Kidney (tissue), 22 donors: ENCODE measurements at places on chromosomes 3 and 15. TPM values are rescaled to one million over a fixed set of nuclear protein-coding genes. Genes with fewer than 3 reads are reported as not detected.

DNA sequence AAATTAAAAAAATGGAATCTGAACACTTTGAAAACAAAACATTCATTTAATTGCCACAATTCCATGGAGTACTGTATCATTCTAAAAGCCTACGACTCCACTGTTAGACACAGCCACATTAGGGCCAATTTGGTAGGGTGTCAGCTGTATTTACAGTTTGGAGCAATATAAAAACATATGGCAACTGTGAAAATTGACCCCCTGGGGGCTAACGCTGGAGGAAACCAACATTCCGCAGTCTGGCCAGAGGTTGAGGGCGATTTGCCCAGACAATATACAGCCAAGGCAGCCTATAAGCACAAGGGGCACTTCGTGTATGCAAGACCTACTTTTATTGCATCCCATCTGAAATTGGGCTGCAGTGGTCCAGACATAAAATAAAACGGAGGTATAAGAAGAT, 476.5 kb upstream of the WNT5A start:
- no peak for DNase-seq
- H3K27me3 ChIP-seq, result no peaks in the 10 kb centered on the region
- no peak overlapping the region for H3K27ac ChIP-seq
- H3K4me1 ChIP-seq, result no peaks in the 10 kb centered on the region
- no peak overlapping the region for H3K4me3 ChIP-seq
- H3K36me3 ChIP-seq, result no peaks in the 10 kb centered on the region

- H3K36me3 ChIP-seq, result no peaks in the 10 kb centered on the region
- peak; percentile 75 for DNase-seq
- H3K4me3 ChIP-seq, result no peak overlapping the region
- H3K27ac ChIP-seq, result no peak overlapping the region
- peaks cover 2% of the 10 kb centered on the region for H3K4me1 ChIP-seq
These were observed 78.8 kb downstream of the CLDN11 start for GRCh38 chr3:170497207-170498095.

DNA sequence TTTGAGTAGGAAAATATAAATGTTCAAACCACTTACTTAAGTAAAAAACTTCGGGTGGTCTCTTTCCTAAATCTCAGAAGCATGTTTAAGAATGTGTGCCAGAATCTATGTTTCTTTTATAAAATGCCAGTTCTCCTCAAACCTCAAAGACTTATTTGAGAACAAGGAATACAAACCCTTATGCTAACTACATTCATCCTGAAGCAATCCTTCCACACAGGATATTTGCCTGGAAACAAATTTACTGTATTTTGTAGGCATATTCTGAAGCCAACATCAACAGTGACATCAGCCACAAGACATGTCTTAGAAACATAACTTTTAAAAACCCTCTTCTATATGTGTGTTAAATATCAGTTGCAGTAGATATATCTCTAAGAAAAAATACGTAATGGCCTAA, 1077.0 kb downstream of the ROBO1 start:
- no peak overlapping the region for H3K27ac ChIP-seq
- no peaks in the 10 kb centered on the region for H3K36me3 ChIP-seq
- H3K27me3 ChIP-seq, result no peaks in the 10 kb centered on the region
- no peak overlapping the region for H3K4me3 ChIP-seq
- no peak for DNase-seq

- H3K27me3 ChIP-seq, result peaks cover 3% of the 10 kb centered on the region
- no peaks in the 10 kb centered on the region for H3K36me3 ChIP-seq
- DNase-seq, result no peak
- H3K4me1 ChIP-seq, result no peaks in the 10 kb centered on the region
- H3K27ac ChIP-seq, result no peak overlapping the region
- no peak overlapping the region for H3K4me3 ChIP-seq
These were observed 1034.4 kb downstream of the IGSF11 start for GRCh38 chr3:118000219-118000618.

DNA sequence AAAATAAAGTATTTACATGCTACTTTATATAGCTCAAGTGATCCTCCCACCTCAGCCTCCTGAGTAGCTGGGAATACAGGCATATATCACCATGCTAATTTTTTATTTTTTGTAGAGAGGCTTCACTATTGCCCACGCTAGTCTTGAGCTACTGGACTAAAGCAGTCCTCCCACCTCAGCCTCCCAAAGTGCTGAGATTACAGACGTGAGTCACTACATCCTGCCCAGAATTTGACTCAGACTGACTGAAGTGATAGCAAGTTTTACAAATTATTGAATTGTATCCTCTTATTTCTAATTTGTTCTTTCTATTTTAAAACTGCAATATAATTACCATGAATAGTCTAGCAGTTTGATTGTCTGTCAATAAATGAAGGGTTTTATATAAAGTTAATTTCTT, 210.3 kb upstream of the CGNL1 start:
- H3K4me3 ChIP-seq, result no peak overlapping the region
- H3K4me1 ChIP-seq, result peaks cover 3% of the 10 kb centered on the region
- no peak for DNase-seq
- no peak overlapping the region for H3K27ac ChIP-seq
- H3K36me3 ChIP-seq, result no peaks in the 10 kb centered on the region
- H3K27me3 ChIP-seq, result no peaks in the 10 kb centered on the region

- peak overlapping the region; percentile 63 for H3K27ac ChIP-seq
- peaks cover 6% of the 10 kb centered on the region for H3K36me3 ChIP-seq
- no peak overlapping the region for H3K4me3 ChIP-seq
- no peak for DNase-seq
- peaks cover 17% of the 10 kb centered on the region for H3K4me1 ChIP-seq
- no peaks in the 10 kb centered on the region for H3K27me3 ChIP-seq
These were observed 5.5 kb upstream of the NR2C2 start for GRCh38 chr3:14941871-14942270.

DNA sequence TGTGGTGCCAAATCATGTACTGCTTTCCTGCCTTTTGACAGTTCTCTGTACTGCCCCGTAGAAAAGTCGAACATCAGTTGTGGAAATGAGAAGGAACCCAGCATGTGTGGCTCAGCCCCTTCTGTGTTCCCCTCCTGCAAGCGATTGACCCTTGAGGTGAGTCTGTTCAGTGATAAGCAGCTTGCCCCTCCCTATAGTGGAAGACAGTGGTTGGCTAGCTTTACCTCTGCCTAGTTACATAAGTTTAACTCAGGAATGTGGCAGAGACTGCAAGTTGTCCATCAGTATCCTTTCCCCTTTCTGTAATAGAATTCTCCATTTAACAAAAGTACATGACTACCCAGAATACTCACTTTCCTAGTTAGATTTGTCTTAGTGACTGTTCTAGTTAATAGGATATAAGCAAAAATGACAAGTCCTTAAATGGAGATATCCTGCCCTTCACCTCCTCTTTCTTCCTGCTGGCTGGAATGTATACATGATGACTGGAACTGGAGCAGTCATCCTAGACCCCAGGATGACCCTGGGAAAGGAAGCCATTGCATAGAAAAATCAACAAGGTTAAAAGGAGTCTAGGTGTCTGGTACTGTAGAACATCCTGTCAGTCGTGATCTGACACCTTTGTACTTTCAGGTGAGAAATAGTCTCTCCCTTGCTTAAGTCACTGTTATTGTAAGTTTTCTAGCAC, 10.6 kb downstream of the SETMAR start:
- H3K4me3 ChIP-seq, result no peak overlapping the region
- DNase-seq, result no peak
- peaks cover 9% of the 10 kb centered on the region for H3K4me1 ChIP-seq
- no peaks in the 10 kb centered on the region for H3K27me3 ChIP-seq
- H3K27ac ChIP-seq, result no peak overlapping the region

DNA sequence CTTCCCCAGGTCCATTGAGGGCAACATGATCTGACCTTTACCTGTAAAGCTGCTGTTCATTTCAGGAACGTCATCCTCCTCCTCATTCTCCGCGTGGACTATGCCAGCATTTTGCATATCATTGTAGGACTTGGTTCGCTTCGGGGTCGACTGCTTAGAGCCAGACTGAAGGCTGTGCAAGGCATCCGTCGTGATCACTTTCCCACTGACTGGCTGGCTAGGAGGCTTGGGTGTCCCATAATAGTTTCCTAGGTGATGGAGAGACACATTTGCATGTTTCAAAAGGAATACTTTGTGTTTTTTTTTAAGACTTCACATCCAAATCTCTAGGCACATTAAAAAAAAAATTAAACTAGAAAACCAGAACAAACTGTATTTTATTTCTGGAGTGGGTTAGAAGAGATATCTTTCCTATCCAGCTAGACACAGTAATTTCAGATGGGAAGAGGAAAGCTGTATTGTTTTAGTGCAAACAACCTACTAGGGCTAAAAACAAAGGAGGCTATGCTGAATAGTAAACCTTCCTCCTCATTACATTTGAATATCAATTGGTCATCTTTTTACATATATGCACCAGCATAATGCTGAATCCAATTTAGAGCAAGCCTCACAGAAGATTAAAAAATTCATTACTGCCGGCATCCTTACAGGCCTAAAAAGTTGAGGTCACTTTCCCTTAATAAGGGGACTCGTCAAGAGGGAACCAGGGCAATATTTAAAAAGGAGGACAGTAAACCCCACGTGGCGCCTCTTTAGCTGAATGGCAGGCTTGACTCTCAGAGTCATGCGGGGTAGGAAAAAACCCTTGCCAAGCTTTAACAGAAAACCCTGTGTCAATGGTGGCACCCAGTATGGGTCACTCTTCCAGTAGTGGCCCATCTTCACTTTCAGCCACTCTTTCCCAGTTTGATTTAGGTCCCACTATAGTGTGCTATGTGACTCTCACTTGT, 559.9 kb downstream of the MAGI1 start:
- peaks cover 11% of the 10 kb centered on the region for H3K4me1 ChIP-seq
- no peak overlapping the region for H3K27ac ChIP-seq
- H3K27me3 ChIP-seq, result no peaks in the 10 kb centered on the region
- no peak overlapping the region for H3K4me3 ChIP-seq
- DNase-seq, result no peak

DNA sequence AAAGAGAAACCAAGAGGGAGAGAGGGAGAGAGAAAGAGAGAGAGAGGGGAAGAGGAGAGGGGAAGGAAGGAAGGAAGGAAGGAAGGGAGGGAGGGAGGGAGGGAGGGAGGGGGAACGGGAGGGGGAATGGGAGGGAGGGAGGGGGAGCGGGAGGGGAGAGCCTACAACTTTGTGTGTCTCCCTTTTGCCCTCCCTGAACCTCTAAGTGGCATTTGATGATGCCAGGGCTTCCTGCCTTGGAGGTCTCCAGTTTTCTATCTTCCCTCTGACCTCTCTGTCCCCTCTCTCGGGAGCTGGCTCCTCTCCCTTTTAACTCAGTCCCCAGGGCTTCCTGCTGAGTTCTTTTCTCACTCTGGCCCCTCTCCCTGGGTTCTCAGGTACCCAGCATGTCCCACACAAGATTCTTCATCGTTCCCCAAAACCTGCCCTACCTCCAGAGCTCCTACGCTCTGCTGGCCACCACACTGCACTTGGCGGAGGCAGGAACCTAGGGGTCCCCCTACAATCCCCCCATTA, 12.5 kb upstream of the FAM174B start:
- H3K27me3 ChIP-seq, result no peaks in the 10 kb centered on the region
- no peak overlapping the region for H3K27ac ChIP-seq
- H3K36me3 ChIP-seq, result no peaks in the 10 kb centered on the region
- no peak for DNase-seq

DNA sequence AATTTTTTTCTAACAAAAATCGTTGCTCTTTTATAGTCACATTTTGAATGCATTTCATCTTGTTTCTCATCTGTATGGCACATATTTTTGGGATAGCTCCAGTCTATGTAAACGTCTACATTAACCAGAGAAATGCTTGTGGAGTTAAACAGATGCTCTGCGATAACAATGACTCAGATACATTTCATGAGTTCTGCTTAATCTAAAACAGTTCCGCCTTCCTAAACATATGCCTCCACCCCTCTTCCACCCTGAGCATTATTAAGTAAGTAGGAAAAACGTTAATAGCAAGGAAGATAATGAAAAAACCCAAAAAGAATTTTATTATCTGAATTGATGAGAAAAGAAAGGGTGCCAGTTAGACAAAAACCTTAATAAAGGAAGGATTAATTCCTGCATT, 396.1 kb downstream of the TUSC7 start:
- no peaks in the 10 kb centered on the region for H3K36me3 ChIP-seq
- DNase-seq, result no peak
- H3K27ac ChIP-seq, result no peak overlapping the region
- H3K4me3 ChIP-seq, result no peak overlapping the region
- no peaks in the 10 kb centered on the region for H3K27me3 ChIP-seq
- no peaks in the 10 kb centered on the region for H3K4me1 ChIP-seq

DNA sequence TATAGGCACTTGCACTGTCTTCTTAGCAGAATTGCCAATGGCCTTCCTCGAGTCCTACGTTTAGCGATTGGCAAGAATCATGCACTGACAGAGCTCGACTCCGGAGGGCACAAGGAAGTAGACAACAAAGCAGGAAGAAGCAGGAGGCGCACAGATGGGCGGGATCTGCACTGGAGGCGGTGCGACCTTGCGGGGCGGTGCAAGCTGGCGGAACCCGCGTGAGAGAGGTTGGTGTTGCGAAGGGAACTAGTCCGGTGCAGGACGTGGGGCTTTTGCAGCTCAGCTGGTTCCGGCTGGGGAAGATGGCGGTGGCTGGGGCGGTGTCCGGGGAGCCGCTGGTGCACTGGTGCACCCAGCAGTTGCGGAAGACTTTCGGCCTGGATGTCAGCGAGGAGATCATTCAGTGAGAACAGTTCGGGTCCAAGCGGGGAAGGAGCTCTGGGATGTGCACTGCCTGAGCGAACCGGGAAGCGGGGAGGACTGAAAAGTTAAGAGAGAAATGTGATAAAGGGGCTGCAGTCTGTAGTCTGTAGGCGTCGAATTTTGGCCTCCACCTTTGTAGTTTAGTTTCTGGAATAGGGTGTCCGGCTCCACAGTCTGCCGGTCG, at the start of gene TRIP4:
TRIP4 (plus strand) TSS at position 275 of the 607 bp plus-strand sequence; CDS start at position 303, 28 bp downstream.
- no peaks in the 10 kb centered on the region for H3K27me3 ChIP-seq
- peak within 1 kb of the TSS; percentile 64 for H3K27ac ChIP-seq
- no peaks in the 10 kb centered on the region for H3K36me3 ChIP-seq
- peak; percentile 96 for DNase-seq

- no peak for DNase-seq
- H3K4me3 ChIP-seq, result no peak overlapping the region
- no peak overlapping the region for H3K27ac ChIP-seq
- no peaks in the 10 kb centered on the region for H3K36me3 ChIP-seq
- H3K27me3 ChIP-seq, result no peaks in the 10 kb centered on the region
These were observed 82.0 kb downstream of the KCNMB2 start for GRCh38 chr3:178618197-178618596.

- no peaks in the 10 kb centered on the region for H3K27me3 ChIP-seq
- DNase-seq, result peak; percentile 71
- H3K4me1 ChIP-seq, result peaks cover 5% of the 10 kb centered on the region
- H3K4me3 ChIP-seq, result peak overlapping the region; percentile 10
- H3K36me3 ChIP-seq, result no peaks in the 10 kb centered on the region
- peak overlapping the region; percentile 47 for H3K27ac ChIP-seq
These were observed 44.1 kb downstream of the UMPS start for GRCh38 chr3:124774327-124774718.

- H3K36me3 ChIP-seq, result no peaks in the 10 kb centered on the region
- DNase-seq, result no peak
- no peaks in the 10 kb centered on the region for H3K4me1 ChIP-seq
- H3K27ac ChIP-seq, result no peak overlapping the region
These were observed 73.4 kb downstream of the GTPBP8 start for GRCh38 chr3:113064183-113064582.

Gene DLL4
- total RNA-seq, result 9.4 TPM

Gene ATP11B
- 65.0 TPM for total RNA-seq

Gene CPA3
- 47.9 TPM for total RNA-seq

Gene CFAP100
- not detected for total RNA-seq

Gene GPR156
- 0.50 TPM for total RNA-seq

Gene HDC
- total RNA-seq, result 12.9 TPM

Gene CDCP1
- 39.6 TPM for total RNA-seq

Gene AMOTL2
- 83.5 TPM for total RNA-seq
